Urothelium cell line (cell line): ENCODE measurements at places on chromosomes 1 and 21.

- no peak for DNase-seq
Observed at GRCh38 chr1:152197361-152197941, 26.5 kb downstream of the HRNR start.

GRCh38 chr1:184223216-184223615 is 163.6 kb upstream of the C1orf21 start:
- DNase-seq = no peak

- DNase-seq = no peak
Observed at GRCh38 chr1:154598871-154599635, 8.9 kb downstream of the ADAR start.

GRCh38 chr1:197106869-197107268 is 39.6 kb downstream of the ASPM start:
- no peak for DNase-seq

GRCh38 chr1:22969304-22969709 is 3.4 kb downstream of the LACTBL1 start:
- DNase-seq = peak; percentile 62

- peak; percentile 78 for DNase-seq
Observed at GRCh38 chr1:13965770-13966398, 265.9 kb downstream of the PRDM2 start.

DNA sequence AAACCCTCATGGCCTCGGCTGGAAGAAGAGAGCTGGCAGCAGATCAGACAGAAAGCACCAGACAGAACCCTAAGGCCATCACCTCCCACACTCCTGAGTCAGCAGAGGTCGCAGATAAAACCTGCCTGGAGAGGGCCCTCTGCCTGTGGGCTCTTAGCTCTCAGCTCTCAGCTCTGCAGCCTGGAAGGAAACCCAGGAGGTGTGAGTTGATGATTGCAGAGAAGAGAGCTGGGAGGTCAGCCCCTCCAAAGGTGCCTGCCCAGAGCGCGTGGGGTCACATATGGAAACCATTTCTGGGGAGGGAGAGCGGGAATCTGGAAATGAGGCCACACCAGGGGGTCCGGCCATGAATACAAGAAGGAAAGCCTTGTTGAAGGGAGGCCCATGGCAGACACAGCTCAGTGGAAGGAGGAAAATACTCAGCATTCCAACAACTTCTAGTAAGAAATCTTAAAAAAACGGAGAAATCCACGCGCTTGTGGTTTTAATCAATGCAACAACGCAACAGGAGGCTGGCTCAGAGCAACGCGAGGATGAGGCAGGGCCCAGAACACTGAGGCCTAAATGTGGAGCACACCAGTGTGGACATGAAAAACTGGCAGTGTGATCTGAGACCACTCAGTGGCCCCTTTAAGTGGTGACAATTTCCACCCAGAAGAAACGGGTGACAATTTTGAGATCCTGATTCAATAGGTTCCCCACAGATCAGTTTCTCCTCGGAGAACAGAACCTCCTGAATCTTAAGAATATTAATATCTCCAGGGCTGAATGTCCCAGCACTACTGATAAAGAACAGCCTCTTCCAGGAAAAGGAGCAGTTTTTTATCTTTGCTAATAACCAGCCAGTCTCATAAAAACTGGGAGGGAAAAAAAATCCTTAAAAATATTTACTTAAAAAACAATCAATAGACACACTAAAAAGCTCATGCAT is 45.7 kb downstream of the PSMG1 start:
- no peak for DNase-seq

GRCh38 chr1:112011202-112011601 is 21.7 kb upstream of the KCND3 start:
- peak; percentile 73 for DNase-seq

- no peak for DNase-seq
Observed at GRCh38 chr1:210901981-210902770, 231.8 kb downstream of the KCNH1 start.

- DNase-seq = no peak
Observed at GRCh38 chr1:164504749-164505148, 54.2 kb upstream of the PBX1 start.

- no peak for DNase-seq
Observed at GRCh38 chr21:15928196-15928595, 198.4 kb downstream of the USP25 start.

- no peak for DNase-seq
Observed at GRCh38 chr1:225567789-225568188, 85.1 kb downstream of the ENAH start.

GRCh38 chr1:89615676-89616598 is 17.0 kb upstream of the LRRC8C start:
- no peak for DNase-seq

- DNase-seq = no peak
Observed at GRCh38 chr1:22778862-22779520, 68.4 kb downstream of the EPHB2 start.

DNA sequence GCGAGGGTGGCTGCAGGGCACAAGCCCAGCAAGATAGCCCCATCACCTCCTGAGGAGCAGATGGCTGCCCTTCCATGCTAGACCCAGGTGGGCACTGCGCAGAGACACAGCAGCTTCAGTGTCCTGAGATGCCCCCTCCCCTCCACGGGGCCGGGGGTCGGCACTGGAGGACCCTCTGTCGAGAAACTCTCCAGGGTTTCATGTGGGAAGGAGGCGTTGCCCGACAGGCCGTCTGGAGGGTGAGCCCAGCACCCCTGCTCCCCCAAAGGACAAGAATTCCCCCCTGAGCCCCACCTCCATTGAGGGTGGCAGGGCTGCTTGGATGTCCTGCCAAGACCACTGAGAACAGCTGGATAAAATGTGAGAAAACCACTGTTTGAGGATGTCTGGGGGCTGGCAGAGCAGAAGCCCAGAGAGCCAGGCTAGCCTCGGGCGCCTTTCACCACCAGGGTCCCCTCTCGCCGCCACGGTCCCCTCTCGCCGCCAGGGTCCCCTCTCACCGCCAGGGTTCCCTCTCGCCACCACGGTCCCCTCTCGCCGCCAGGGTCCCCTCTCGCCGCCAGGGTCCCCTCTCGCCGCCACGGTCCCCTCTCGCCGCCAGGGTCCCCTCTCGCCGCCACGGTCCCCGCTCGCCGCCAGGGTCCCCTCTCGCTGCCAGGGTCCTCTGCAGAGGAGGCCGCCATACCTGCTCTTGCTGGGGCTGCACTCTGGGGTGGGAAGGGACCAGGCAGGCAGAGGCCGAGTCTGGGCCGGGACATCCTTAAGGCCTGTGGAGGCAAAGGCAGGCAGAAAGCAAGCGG is 44.2 kb downstream of the SLC19A1 start:
- no peak for DNase-seq

GRCh38 chr1:89304572-89305230 is 32.0 kb upstream of the GBP5 start:
- no peak for DNase-seq

GRCh38 chr1:43235451-43236121 is 34.2 kb upstream of the TMEM125 start:
- no peak for DNase-seq

GRCh38 chr1:79604490-79605198 is 598.1 kb upstream of the ADGRL4 start:
- no peak for DNase-seq

- peak; percentile 65 for DNase-seq
Observed at GRCh38 chr1:51558375-51558924, 39.4 kb upstream of the EPS15 start.

DNA sequence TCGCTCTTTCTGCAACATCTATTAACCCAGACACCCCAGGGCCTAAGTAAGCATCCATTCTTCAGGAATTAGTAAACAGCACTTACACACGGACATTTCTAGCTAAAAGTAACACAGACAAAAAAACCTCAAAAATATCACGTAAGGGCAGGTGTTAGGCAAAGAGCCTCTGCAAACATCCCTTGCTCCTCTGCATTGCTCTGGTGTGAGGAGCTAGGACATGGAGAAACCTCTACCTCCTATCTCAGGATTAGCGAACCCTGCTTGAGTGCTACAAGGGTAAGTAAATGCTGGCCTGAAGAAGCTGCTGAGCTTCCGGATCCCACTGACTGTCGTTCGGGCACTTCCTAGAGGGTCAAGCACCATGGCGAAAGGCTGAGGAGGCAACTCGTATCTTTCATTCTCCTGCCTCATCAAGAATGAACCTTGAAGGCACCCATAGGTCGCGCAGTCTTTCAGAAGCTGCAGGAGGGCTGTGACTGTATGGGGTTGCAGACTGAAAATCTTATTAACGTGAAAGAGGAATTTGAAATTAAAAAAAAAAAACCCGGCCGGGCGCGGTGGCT is 2.1 kb downstream of the PTGER3 start:
- no peak for DNase-seq
